ENCODE measurements at places on chromosomes 16 and 17.

GRCh38 chr17:45302649-45303173 is 14.1 kb downstream of the MAP3K14 start:
- no peak for DNase-seq

- no peak for DNase-seq
Measured at GRCh38 chr17:59165933-59166342, 10.4 kb downstream of the PRR11 start.

GRCh38 chr16:2973093-2973492 is 3.9 kb downstream of the PAQR4 start:
- no peak for DNase-seq

GRCh38 chr16:11473728-11474127 is 113.0 kb downstream of the LITAF start:
- DNase-seq: no peak

DNA sequence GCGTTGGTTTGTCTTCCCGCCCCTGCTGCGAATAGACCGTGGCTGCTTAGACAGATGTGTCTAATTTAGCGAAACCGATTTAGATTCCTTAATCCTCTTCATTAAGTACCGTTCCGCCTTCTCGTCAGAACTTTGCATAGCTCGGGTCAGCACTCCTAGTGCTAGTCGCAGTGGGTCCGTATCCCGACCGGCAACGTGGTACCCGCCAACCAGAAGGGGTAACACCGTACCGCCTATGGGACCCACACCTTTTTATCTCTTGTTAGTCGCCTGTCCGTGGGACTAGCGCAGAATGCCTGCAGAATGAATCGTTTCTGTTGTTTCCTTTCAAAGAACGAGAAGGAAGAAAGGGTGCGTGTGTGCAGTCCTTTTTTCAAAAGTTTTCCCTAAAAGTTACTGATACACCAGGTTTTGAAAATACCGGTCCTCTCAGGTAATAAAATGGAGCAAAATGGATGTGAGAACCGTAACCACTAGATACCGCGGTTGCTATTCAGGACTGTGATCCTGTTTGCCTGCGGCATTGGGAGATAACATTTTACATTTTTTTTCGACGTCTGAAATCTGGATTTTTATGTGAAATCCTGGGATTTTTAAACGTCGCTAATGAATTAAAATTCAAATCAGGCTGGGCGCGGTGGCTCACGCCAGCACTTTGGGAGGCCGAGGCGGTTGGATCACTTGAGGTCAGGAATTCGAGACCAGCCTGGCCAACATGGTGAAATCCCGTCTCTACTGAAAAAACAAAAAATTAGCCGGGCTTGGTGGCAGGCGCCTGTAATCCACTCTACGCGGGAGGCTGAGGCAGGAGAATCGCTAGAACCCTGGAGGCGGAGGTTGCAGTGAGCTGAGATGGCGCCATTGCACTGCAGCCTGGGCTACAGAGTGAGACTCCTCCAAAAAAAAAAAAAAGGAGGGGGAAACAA is 998 bp upstream of the SRSF1 start:
- no peak for DNase-seq

GRCh38 chr16:25079637-25080378 is 31.7 kb upstream of the LCMT1 start:
- DNase-seq: no peak

- no peak for DNase-seq
Measured at GRCh38 chr17:4717791-4718190, 7.4 kb downstream of the ARRB2 start.

DNA sequence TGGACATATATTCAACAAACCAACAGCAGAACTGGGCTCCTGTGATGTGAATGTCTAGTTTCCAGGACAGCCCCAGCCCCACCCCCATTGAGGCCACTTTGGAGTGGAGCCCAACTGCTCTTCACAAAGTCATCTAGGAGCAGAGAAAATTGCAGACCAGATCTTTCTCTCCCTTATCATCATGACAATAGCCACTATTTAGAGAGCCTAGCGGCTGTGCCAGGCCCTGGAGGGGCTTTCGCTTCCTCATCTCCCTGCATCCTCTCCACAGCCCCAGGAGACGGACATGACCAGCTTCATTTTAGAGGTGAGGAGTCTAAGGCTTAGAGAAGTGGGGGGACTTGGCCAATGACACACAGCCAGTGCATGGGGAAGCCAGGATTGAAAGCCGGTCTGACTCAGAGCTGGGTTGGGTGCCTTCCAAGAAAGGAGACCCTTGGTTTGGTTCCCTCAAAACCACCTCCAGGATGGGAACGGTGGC is 1.4 kb downstream of the PRSS8 start:
- DNase-seq: no peak

- no peak for DNase-seq
Measured at GRCh38 chr17:27268394-27269085, 25.4 kb upstream of the WSB1 start.

- DNase-seq: no peak
Measured at GRCh38 chr17:63435681-63436522, 10.2 kb downstream of the CYB561 start.

DNA sequence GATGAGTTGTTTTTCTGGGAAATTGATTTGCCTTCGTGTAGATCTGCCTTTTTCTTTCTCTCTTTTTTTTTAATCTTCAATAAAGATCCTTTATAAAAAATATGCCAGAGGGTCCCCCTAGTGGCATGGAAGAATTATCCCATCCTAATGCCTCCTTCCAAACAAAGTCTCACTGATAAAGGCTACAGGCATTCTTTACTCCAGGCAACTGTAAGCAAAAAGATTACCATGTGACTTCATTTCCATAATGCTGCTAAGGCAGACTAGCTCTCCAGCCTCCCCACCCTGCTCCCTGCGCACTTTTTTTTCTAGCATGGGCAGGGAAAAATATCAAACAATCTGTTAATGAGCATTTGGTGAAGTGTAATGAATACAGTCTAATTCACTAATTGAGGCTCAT is 220.2 kb upstream of the CDH8 start:
- DNase-seq: no peak

DNA sequence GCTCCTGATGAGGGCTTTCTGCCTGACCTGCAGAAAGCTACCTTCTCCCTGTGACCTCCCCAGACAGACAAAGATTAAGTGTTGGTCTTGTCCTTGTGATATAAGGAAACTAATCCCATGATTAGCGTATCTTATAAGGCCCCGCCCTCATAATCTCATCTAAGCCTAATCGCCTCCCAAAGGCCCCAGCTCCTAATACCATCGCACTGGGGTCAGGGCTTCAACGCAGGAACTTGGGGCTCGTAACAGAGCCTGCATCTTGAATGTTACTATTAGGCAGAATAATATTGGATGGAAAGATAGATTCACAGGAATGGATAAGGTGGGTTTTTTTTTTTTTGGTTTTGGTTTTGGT is 78.9 kb downstream of the C16orf95 start:
- DNase-seq: no peak

DNA sequence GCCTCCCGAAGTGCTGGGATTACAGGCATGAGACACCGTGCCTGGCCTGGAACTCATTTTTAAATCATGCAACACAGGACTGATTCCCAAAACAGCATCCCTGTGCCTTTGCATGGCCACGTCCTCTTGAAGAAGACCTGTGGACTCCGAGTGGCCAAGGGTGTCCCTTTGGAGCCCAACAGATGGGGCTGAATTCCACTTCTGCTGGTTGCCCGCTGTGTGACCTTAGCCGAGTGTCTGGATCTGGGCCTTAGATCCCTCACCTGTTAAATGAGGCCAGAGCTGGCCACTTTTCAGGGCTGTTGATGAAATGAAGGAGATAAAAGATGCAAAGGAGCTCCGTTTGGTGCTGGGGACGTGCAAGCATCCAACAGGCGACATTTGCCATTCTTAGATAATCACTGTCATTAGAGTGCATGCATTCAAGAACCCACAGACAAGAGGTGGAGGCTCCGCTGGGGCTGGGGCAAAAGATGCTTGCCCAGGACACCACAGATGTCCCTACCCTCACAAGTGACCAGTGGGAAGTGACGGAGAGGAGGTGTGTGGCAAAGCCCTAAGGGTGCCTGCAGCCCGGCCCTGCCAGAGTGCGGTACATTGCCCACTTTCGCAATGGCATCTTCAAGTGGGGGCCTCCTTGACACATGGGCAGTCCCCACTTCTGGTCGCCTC is 354.1 kb upstream of the TNRC6C start:
- no peak for DNase-seq

DNA sequence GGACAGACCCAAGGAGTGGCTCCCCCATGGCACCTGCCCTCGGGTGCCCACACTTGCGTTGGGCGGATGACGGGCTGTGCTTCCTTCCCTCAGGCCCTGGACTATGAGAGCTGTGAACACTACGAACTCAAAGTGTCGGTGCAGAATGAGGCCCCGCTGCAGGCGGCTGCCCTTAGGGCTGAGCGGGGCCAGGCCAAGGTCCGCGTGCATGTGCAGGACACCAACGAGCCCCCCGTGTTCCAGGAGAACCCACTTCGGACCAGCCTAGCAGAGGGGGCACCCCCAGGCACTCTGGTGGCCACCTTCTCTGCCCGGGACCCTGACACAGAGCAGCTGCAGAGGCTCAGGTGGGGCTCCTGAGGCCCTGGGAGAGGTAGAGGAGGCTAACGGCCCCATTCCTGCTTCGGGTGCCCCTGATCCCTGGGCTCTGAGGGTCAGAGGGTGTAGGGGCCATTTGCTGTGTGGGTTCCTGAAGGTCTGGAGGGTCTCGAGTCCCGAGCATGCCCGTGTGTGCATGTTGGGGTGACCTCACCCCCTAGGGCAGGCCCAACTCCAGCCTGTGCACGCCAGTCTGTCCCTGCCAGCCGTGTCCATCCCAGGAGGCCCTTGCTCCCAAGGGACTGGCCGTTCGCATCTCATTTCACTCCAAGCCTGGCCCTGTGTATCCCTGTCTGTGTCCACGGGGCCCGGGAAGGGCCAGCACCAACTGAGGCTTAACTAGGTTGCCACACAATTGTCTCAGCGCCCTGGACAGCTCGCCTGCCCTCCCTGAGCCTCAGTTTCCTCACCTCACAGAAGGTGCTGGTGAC is 10.0 kb downstream of the SLC22A31 start:
- DNase-seq: no peak

DNA sequence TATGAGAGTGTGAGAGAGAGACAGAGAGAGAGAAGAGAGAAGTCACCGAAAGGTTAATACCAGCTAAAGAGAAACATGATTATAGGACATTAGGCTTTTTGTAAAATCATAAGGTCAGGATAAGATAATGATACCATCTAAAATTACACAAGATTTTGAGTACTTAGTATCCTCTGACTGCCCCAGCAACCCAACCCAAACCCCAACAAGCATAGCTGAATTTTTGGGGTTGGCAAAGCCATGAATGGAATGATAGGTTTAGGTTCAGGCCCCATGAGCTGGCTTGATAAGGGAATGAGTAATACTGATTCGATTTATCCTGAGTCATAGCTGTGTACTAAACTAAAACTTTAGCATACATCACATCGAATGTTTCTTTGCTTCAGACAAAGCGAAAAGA is 259.5 kb downstream of the IRX3 start:
- DNase-seq: no peak

DNA sequence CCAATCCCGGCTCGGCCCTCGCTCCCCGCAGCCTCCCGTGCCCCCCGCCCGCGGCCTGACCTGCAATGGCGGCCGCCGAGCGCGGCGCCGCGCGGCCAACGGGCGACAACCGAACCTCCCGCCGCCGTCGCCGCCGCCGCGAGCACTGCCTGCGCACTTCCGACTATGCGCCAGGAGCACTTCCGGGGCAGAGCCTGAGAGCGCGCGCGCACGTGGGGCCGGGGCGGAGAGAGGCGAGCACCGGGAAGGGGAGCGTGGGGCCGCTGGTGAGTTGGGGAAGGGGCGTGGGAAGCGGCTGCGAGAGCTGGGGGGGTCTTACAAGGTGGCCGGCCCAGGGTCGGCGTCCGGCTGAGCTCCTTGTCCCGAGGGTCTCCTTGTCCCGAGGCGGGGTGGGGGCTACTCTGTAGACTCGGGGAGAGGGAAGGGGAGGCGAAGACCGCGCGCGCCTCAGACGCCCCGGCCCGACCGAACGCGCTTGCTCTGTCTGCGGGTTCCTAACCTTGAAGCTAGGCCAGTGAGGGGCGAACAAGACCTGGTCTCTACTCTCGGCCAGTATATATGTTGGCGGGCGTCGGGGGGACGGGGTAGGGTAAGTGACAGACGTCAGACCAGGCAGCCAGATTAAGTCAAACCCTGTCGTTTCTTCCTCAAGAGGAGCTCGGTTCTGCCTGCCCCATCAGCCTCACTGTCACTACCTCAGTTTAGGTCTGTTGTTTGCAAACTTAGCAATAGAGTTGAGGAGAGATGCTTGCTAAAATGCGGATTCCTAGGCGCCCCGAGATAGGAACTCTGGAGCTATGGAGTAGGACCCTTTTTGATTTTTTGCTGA is at the start of the genes CHTF8 and UTP4:
Gene CHTF8 (minus strand): TSS at position 165 of the 829 bp plus-strand sequence. CDS start 11,130 bp downstream, outside the sequence.
Gene UTP4 (plus strand): TSS at position 226 of the 829 bp plus-strand sequence. CDS start 811 bp downstream, outside the sequence.
- peak; percentile 76 for DNase-seq

GRCh38 chr16:21994856-21995465 is 6.0 kb downstream of the PDZD9 start:
- no peak for DNase-seq

GRCh38 chr17:77693301-77693700 is 265.2 kb upstream of the TNRC6C start:
- DNase-seq: no peak

GRCh38 chr16:10957771-10958482 is 13.6 kb downstream of the CLEC16A start:
- DNase-seq: no peak

GRCh38 chr17:59435238-59435637 is 103.8 kb downstream of the YPEL2 start:
- no peak for DNase-seq

DNA sequence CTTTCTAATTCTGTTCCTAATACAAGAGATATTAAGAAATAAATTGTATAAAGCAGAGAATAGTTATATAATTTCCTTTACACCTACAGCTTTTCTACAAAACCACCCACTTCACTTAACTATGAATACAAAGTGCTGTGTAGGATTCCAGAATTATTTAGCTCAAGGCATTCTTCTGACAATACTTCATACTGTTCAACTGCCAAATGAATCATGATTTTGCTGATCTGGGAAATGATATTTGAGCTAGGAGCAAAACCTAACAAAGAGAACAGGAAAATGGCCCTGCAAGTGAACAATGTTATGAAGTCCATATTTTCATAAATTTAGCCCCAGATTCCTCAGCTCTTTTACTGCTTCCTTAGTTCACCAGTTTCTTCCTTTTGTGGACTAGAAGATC is 12.9 kb downstream of the BBS2 start:
- DNase-seq: no peak

- DNase-seq: no peak
Measured at GRCh38 chr16:65062736-65063583, 58.9 kb downstream of the CDH11 start.

- DNase-seq: no peak
Measured at GRCh38 chr17:1490643-1491442, 1.6 kb downstream of the MYO1C start.

DNA sequence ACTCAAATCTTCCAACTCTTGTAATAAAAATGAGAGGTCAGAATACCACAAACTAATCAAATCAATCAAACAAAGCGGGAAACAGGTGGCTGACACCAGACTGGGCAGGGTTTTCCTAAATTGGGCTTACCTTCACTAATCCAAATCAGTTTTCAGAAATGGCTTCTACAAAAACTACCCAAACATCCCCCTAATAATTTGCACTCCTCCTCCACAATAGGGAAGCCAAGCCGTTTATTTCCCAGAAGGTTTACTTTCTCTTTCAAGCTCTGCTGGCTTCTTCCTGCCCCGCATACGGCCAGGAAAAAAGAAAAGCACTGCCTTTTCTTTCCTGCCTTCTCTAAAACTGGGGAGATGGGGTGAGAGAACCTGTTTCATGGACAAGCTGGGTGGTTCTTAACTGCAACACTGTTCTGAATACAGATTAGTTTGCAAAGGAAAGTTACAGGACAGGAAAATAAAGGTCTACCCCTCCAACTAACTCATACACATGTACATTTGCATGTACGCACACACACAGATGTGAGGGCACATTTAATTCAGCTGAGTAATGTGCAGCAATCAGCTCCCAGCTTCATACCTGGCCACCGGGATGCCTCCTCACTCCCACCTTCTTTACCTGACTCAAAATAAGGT is 9.2 kb downstream of the STAT3 start:
- DNase-seq: no peak
